LoVo (cell line): ENCODE measurements at places on chromosomes 2 and 18.

- DNase-seq: no peak
These were observed 28.2 kb upstream of the CHRNA1 start for GRCh38 chr2:174792309-174793025.

DNA sequence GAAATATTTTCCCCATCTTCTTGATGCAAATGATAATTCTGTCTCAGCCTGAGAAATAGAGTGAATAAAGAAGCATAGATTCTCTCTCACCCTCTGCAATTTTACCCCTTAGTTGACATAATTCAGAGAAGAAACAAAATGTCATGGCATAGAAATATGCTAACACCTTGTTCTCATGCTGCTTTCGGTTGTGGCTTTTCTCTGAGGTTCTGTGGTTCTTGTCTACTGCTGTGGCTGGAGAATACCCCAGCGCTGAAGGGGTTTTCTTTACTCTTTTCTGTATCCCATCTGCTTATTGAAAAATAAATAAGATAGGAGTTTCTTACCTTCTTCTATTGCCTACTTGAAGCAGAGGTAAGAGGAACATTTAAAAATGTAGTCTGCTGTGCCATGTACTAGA is 15.4 kb upstream of the RAB27B start:
- no peak for DNase-seq

- DNase-seq: no peak
These were observed 576.8 kb downstream of the METTL4 start for GRCh38 chr18:1994471-1994870.

DNA sequence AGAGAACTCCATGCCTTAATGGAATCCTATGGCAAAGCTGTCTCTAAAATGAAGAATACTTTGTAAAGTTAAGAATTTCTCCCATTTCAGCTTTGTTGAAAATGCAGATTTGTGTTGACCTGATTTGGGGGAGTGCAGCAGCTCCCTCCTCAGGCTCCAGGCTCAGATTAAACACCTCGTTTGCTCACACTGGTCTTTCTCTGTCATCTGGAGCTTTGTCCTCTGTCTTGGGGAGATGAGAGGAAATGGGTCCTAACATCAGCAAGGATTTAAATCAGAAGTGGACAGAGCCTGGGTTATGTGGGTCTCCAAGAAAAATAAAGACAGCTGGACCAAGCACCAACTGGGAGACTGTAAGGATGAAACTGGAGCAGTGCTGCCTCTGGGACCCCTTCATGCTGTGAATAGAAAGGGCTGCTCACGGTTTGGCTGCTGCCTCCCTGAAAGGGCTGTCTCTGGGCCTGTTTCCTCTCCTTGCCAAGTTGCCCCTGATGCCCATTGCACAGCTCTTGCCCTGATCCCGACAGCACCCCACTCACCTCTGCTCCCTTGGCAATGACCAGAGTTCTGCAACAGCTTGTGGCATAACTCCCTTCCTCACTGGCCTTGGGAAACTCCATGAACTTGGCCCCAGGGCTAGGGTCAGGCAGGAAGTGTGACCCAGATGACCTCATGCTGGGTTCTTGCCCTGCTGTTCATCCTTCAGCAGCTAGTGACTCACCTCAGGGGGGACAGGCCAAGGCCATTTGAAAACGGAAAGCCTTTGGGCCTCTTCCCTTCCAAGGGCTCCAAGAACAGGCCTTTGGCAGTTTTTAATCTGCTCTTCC is 197.2 kb downstream of the CYP26B1 start:
- DNase-seq: no peak

DNA sequence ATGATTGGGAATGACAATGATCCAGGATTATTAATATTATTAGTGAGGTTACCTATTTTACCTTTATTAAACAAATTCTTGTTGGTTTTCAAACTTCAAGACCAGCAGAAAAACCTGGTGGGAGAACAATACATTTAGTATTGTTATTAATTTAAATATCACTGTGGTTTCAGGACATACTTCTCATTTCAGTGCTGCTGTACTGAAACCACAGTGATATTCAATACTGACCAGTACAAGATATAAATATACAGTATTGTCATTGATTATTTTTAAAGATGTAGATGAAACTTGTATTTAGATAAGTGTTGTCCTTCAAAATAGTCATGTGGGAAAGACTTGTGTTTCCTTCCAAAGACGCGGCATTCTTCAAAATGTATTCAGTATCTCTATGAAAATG is 1047.3 kb upstream of the CELF4 start:
- DNase-seq: no peak

- DNase-seq: no peak
These were observed 3.7 kb upstream of the LIMS2 start for GRCh38 chr2:127678991-127679390.

DNA sequence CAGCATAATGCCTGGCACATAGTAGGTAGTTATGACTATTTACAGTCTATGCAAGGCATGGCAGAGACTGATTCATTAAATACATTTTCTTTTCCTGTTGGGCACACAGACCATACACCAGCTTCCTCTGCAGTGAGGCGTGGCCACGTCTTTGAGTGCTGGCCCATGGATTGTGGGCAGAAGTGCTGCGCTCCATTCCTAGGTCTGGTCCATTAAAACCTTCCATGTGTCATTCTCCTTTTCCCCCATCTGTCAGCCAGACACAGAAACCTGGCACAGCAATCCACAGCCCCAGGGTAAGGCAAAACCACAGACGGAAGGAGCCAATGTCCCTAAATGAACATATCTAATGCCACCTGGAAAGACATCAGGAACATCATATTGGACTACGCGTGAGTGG is 141.9 kb downstream of the TTC32 start:
- no peak for DNase-seq

GRCh38 chr2:109194620-109194937 is 65.6 kb downstream of the SH3RF3 start:
- no peak for DNase-seq

GRCh38 chr2:27527182-27527581 is 30.5 kb downstream of the GCKR start:
- no peak for DNase-seq

GRCh38 chr2:232861353-232861752 is 8.7 kb upstream of the SNORC start:
- DNase-seq: no peak

DNA sequence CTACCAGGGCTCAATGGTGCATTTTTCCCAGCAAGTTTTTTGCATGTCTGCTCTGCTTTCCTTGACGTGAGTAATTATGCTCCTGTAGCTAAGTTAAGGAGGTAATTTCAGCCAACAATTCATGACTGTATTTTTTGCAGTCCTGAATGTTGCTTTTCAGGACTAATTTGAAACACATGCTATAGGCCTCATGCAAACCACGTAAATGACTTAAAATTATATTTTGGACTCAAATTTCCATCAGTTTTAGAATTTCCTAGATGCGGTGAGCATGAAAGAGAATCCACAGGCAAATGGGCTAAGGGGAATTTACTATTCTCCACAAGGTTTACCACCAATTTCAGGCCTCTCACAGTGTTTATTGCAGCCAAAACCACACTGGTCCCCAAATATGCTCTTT is 589.9 kb upstream of the LRRTM1 start:
- no peak for DNase-seq

DNA sequence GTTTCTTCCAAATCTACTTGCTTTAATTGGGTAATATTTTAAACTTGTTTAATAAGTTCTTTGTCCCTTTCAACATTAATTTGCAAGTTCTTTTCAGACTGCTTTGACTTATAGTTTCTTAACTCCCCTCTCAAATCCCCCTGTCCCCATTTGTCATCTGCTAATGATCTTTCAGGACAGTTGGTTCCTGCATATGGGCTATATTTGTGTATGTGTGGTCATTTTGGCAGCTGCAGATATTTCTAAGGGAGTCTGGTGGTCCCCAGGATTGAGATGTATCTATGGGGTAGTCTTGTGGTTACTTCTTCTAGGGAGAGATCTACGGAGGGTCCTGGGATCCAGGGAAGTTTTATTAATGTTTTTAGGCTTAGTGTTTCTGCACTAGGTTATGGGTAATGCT is 120.6 kb upstream of the SP3 start:
- no peak for DNase-seq

DNA sequence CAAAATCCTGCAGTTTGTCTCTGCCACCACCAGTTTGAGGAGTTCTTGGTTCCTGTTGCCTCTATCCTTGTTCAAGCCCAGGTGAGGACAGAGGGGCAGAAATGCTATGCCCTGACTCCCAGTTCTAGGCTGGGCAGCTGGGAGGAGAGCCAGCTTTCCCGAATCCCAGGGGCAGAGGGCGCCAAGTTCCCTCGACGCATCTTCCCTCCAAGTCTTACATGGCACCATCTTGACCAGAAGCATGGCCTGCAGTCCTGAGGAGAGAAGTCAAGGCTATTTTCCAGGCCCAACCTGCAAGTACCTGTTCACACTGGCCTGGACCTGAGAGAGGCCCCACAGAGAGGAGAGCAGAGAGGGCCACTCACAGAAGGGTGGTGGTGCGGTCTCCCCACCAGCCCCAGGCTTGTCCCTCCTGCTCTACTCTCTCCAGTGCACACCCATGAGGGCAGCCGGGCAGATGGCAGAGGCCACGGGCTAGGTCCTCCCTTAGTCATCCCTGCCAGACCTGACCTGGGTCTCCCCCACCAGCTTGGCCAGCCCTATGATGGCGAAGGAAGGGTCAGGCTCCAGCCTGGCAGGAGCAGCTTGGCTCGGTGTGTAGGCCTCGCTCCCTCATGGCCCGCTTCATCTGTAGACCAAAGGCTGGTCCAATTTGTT is 115.7 kb upstream of the MSTN start:
- no peak for DNase-seq

DNA sequence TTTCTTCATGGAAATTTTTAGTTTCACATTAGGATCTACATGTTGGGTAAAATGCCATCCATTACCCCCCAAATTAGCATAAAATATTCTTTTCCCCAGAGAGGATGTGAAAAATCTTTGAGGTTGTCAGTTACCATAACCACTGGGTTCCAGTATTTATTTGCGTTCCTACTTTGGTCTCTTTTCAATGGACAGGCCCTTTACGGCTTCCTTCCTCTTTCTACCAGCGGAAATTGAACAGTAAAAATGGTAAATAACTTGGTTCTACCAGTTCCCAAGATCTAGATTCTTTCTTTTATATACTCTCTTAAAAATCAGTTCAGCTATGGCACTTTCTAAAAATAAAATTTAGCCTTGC is 169.2 kb upstream of the APCDD1 start:
- DNase-seq: no peak

- DNase-seq: no peak
These were observed 21.1 kb downstream of the CRACDL start for GRCh38 chr2:98914713-98915580.

- no peak for DNase-seq
These were observed 20.9 kb downstream of the NCK2 start for GRCh38 chr2:105765415-105766299.

DNA sequence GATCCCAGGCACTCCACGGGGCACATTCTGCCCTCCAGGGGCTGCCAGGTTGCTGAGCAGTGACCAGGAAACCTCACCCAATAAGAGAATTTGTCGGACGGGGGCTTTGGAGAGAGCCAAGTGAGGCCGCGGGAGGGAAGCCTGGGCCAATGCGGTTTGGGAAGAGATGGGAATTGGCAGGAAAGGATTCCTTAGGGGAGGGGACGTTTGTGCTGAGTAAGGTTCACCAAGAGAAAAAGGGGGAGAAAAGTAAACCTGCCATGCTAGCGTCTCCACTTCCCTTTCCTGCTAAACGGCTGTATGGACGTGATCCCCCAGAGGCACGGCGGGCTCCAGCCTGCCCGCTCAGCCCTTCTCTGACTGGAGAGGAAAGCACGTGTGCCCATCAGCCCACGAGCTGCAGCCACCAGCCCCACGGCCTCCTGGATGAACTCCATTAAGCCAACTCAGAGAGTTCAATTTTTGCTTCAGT is 194.4 kb upstream of the ID2 start:
- no peak for DNase-seq

DNA sequence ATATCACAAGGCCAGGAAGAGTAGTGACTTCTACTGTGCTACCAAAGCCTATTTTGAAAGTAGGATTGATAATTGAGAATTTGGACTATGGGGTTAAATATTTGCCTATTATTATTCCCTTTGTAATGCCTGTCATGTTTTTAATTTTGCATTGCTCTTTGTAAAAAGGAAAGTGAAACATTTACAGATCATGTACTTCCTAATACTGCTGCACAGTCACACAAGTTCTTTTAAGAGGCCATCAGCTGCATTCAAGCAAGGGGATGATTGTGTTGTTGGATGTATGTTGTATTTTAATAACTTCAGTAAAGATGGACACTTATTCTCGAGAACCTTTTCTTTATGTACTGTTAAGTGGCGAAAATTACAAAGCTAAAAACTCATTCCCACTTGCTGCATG is 70.1 kb downstream of the PLEKHA3 start:
- no peak for DNase-seq

GRCh38 chr2:11684894-11685460 is 15.0 kb upstream of the NTSR2 start:
- DNase-seq: no peak

DNA sequence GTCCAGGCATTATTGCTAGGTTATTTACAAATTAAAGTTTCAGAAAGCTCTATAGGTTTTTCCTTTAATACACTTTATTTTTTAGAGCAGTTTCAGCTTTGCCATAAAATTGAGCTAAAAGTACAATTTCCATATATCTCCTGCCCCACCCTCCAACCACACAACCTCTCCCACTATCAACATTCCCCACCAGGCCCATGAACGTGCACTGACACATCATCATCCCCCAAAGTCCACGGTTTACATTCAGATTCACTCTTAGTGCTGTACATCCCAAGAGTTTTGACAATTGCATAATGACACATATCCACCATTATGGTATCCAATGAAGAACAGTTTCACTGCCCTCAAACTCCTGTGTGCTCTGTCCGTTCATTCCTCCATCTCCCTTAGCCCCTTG is 139.4 kb downstream of the NBAS start:
- no peak for DNase-seq

- no peak for DNase-seq
These were observed 216.9 kb downstream of the NYAP2 start for GRCh38 chr2:225616372-225616771.

DNA sequence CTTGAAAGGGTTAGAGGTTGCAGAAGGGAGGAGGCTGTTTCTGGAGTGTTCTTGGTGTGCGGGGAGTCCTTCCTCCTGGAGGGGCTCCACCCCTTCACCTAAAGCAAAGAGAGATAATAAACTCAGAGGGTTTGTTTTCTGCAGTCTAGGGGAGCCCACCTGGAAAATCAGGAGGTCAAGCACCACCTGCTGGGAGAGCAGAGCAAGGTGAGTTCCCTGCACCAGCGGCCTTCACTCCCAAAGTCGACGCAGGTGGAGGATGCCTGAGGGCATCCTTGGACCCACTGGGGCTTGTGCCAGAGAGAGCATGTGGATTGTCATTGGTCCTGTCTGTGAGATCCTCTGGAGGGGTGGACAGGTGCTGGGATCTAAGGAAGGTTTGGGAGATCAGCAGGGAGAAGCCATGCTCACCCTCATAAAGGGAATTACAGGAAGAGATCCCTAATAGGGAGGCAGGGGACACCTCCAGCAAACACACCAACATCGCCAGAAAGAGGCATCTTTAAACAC is 116.7 kb downstream of the KCNF1 start:
- DNase-seq: no peak

GRCh38 chr2:172561270-172561669 is 5.4 kb downstream of the PDK1 start:
- DNase-seq: no peak

GRCh38 chr2:215019521-215020145 is 118.8 kb downstream of the ABCA12 start:
- no peak for DNase-seq
